ENCODE measurements at places on chromosomes 1 and 21.

DNA sequence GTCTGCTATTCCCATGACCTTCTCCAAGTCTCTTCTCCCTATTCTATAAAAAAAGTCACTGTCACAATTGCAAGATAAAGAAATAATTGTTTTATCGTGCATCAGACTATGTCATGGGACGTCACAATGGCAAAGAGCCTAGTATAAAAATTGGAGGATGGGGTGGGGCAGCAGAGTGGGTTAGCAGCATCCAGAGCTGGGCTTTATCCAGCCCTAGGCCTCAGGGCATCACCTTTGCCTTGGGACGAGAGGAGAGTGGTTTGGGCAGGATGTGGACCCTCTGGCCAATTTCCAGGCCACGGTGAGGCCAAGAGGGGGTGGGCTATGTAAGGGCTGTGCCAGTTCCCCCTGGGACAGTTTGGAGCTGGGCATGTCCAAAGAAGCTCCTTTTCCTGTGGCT lies 25.7 kb downstream of the WNT4 start:
- no peak for DNase-seq

DNA sequence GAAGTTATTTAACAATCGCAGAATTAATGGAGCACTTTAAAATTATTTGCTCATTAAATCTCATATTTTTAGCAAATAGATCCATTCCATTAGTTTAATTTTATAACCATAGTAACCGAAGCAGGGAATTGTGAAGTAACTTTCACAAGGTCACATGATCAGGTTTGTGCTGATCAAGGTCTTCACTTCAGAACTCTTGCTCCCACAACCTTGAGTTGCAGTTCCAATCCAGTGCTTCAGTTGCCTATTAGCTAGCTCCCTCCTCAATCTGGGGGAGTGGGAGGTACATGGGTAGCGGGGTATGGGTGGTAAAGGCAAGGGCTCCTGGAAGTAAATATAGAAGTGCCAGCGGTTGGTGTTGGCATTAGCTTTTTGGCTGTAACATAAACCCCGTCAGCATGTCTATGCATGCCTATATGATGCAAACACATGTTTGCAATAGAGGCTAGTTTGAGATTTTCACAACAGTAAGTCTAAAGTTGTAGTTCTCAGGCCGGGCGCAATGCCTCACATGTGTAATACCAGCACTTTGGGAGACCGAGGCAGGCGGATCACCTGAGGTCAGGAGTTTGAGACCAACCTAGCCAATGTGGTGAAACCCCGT lies 5.8 kb downstream of the ATP5IF1 start:
- DNase-seq: no peak

GRCh38 chr21:44059710-44060109 lies 47.5 kb upstream of the PWP2 start:
- no peak for DNase-seq

DNA sequence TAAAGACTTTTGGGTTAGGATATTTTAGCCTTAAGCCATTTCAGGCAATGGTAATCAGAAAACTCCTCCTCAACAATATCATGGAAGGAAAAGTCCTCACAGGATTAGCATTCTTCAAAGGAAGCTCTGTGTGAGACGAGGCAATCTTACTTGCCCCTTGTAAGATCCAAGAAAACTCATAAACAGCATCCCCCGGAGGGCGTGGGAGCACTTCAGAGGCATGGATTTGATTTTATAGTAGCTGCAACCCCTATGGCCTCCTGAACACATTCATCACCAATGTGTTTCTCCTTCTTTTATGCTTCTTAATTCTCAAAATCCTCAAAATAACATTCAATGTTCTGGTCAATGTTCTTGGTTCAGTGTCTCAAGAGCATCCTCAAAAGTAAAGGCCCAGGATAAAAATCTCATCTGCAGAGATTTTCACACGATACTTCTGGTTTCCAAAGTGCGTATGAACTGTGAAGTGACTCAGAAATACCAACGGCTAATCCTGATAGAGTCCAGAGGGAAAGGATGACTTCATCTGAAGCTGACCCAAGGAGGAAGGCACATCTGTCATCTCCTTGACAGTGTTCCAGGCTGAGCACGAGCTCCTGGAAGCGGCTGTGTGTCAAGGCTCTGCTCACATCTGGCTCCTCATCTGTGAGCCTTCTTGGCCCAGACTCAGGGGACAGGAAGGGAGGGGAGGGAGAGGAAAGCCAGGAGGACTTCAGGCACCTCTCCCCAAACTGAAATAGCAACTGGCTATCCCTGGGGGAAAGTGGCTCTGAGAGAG lies 49.3 kb upstream of the PSEN2 start:
- DNase-seq: no peak

GRCh38 chr1:175865041-175865766 lies 121.8 kb upstream of the TNR start:
- DNase-seq: no peak

- no peak for DNase-seq
Measured at GRCh38 chr1:245260110-245260882, 105.5 kb downstream of the KIF26B start.

DNA sequence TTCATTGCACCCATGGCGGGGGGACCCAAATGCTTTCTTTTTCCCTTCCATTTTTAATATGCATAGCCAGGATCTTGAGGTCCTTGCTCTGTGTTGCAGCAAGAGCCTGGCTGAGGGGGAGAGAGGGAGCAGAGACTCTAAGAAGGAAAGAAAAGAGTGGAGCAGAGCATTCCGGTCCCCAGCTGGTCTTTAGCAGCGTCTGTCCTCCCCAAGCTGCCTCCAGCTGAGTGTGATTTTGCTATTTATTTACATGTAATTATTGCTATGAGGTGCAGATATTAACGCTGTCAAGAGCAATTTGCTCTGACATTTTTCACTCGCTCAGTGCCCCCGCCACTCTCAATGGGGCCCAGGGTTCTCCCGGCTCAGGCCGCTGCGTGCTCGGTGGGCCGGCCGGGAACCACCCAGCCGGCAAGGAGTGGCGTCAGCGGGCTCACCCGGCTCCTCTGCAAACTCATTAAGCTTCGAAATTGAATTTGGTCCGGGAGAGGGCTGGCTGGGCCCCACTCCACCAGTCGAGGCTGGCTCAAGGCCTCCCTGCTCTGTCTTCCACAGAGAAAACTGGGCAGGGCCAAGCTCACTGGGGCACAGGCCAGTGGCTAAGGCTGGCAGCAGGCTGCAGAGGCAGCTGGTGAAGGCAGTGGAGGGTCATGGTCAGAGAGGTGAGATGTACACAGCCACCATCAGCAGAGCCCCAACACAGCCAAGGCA lies 93.2 kb downstream of the PAX7 start:
- DNase-seq: no peak

DNA sequence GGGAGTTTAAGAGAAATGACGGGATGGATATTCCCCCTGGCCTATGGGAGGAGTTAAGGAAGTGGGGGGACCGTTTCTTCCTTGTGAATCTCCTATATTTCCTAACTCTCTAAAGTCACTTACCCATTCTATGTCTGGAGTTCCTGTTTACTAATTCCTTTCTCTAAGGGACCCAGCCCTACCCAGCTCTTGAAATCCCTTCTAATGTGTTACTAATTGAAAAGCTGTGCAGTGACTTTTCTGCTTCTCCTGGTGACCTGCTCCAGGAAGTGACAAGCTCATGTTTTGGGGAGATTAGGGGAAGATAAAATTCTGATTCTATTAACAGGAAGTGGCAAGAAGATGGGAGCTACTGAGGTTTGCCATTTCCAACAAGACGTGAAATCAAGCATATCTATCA lies 4.0 kb upstream of the SAMSN1 start:
- no peak for DNase-seq

Data from activated CD8-positive, alpha-beta memory T cell treated with anti-CD3 and anti-CD28 coated beads for 48 hours (primary cell).